NCI-H524 (cell line): ENCODE measurements at places on chromosomes 13 and 19.

- DNase-seq: no peak
Observed at GRCh38 chr13:101185606-101186005, 230.7 kb downstream of the NALCN start.

GRCh38 chr19:37127999-37128820 lies 44.3 kb downstream of the ZNF585A start:
- no peak for DNase-seq

DNA sequence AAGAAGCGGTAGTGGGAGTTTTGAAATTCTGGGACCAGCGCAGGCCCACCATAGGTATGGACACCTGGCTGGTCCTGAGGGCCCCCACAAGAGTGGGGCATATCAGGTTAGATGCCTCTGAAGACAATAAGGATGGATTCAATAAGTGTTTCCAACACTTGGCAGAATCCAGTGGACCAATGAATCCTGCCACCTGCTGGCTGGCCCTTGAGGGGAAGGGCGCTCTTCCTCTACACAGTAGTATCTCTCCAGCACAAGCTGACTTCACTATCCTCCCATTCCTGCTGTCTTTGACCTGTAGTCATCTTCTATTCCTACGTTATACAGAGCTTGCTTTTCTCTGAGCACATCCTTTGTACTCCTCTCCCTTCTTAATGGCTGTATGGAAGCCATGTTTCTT lies 199.7 kb upstream of the TSHZ3 start:
- no peak for DNase-seq

DNA sequence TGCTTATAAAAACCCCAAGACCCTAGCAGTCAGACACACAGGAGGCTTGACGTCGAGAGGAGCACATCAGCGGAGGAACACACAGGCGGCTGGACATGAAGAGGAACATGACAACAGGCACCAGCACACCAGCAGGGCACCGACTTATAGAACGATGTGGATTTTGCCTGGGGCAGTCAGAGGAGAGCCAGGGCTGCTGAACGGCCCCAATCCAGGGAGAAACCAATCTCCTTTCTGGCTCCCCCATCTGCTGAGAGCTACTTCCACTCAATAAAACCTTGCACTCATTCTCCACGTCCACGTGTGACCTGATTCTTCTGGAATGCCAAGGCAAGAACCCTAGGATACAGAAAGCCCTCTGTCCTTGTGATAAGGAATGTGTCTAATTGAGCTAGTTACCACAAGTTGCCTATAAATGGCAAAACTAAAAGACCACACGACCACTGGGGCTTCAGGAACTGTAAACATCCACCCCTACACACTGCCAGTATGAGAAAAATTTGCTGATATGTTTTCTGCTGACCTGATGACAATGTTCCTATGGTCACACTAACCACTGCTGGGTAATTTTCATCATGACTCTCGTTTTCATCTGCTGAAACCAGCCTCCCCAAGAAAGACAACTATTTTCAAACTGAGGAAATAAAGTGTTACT lies 35.8 kb upstream of the CEACAM21 start:
- DNase-seq: no peak

DNA sequence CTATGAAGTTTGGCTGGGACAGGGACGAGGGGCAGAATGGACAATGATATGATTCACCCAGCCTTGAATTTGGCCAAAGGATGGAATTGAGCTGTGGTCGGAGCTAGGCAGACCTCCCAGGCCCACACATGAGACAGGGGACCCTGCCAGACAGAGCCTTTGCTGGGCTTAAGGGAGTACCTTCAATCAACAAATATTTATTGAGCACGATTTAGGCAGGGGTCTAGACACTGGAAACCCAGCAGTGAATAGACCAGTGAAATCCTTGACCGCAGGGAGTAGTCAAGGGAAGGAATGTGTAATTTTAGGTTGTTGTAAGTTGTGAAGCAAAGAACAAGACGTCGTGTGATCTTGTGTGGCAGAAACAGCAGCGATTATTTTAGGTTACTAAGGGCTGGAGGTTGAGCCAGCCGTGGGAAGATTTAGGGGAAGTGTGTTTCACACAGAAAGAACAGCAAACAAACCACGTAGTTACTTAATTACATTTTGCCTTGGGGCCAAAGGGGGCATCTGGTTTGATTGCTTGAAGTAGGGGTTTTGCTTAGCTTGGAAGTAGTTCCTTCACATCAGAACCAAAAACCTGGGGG lies 16.9 kb upstream of the AP1M2 start:
- DNase-seq: no peak

DNA sequence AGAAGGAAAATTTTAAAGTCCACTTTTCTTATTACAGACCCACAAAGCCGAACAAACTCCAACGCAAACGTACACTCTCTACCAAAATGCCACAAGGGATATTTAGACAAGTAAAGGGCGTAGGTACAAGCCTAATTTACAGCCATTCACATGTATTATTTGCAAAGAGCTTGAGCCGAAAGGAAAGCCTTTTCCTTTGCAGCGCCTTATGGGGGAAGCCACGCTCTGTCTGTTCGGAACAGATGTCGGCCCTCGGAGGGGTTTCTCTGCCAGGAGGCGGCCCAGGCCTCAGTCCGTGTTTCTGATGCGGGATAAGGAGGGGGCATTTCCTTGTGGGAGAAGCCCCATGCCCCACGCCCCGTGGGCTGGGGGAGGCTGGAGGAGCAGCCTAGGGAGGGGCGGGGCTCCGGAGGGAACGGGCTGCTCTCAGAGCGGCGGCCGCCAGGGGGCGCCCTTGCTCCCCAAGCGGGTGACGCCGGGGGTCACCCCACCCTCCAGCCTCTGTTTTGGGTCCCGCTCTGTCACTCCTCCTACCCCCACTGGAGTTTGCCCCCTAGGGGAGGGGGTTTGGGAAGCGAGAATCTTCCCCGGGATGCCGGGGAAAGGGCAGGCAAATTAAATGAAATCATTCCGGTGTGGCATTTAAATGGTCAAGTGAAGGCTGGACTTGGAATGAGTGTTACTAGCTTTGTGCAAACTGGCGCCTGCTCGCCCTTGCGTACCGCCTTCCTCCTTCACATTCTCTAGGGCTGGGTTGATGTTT lies 2.9 kb downstream of the HTR2A start:
- peak; percentile 60 for DNase-seq

- no peak for DNase-seq
Observed at GRCh38 chr13:74280795-74281490, 146.7 kb upstream of the KLF12 start.

- DNase-seq: no peak
Observed at GRCh38 chr19:1501200-1501595, 10.2 kb downstream of the REEP6 start.

- DNase-seq: no peak
Observed at GRCh38 chr13:74047931-74048600, 86.1 kb downstream of the KLF12 start.

- no peak for DNase-seq
Observed at GRCh38 chr13:76029706-76030105, 393.6 kb downstream of the LMO7 start.

- no peak for DNase-seq
Observed at GRCh38 chr13:105410602-105411001, 1124.9 kb downstream of the EFNB2 start.

- DNase-seq: no peak
Observed at GRCh38 chr13:110413676-110414040, 106.6 kb downstream of the COL4A2 start.

- DNase-seq: no peak
Observed at GRCh38 chr13:102277286-102277685, 124.6 kb downstream of the FGF14 start.

- DNase-seq: no peak
Observed at GRCh38 chr13:24670174-24670573, 10.0 kb upstream of the ATP12A start.

GRCh38 chr19:34731019-34731829 lies 2.8 kb upstream of the ZNF181 start:
- no peak for DNase-seq

- DNase-seq: no peak
Observed at GRCh38 chr13:114122127-114122511, 10.3 kb downstream of the RASA3 start.

DNA sequence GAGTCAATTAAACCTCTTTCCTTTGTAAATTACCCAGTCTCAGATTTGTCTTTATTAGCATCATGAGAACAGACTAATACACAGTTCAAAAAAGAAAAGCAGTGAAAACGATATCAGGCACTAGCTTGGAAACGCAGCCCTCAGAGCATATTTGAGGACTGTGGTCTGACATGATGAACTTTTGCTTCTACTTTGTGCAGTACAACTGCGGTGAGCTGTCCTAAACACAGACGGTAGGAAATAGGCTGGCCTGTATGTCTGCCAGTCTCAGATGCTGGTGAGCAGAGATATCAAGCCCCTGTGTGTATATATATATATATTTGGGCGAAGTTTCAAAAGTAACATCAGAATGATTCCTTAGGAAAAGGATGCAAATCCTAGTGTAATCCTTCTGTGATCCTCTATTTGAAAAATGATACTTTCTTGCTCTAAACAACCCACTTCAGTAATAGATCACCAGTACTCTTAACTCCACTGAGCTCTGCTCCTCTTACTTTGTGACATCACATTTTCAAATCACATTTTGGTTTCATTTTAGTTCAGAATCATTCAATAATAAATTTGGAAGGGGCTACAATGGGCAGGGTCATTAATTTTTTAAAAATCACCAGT lies 74.4 kb downstream of the TNFRSF19 start:
- DNase-seq: no peak

- no peak for DNase-seq
Observed at GRCh38 chr13:39875111-39875987, 219.9 kb downstream of the COG6 start.

GRCh38 chr13:112140366-112140765 lies 73.4 kb downstream of the SOX1 start:
- peak; percentile 12 for DNase-seq

- DNase-seq: no peak
Observed at GRCh38 chr13:101572456-101572855, 120.0 kb downstream of the ITGBL1 start.

DNA sequence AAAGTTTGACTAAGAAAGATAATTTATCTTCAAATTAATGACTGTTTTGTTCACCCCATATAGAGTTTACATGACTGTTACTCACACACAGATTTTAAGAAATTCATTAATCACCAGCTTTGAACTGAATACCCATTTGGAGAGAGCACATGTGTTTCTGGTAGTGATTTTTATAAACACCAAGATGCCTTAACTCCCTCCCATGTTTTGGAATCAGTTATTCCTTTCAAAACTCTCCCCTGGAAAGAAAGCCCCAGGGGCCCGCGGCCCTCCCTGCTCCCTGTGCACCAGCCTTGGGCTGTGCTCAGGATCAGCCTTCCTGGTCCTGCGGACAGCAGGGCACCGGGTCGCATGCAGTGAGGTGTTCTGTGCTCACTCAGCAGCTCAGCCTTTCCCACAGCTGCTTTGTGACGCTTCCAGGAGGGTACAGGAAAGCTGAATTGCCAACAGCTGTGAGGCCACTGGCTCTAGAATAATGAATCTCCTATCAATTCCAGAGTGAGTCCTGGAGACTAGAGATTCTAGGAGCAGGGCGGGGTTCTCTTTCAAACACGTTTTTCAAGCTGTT lies 483.2 kb downstream of the EFNB2 start:
- DNase-seq: no peak

- no peak for DNase-seq
Observed at GRCh38 chr13:76009267-76009890, 373.2 kb downstream of the LMO7 start.

- no peak for DNase-seq
Observed at GRCh38 chr13:31455581-31455980, 255.8 kb downstream of the B3GLCT start.

GRCh38 chr13:75326173-75327134 lies 155.5 kb downstream of the TBC1D4 start:
- no peak for DNase-seq

- DNase-seq: peak; percentile 37
Observed at GRCh38 chr19:48169578-48169938, 586 bp downstream of the LIG1 start.

DNA sequence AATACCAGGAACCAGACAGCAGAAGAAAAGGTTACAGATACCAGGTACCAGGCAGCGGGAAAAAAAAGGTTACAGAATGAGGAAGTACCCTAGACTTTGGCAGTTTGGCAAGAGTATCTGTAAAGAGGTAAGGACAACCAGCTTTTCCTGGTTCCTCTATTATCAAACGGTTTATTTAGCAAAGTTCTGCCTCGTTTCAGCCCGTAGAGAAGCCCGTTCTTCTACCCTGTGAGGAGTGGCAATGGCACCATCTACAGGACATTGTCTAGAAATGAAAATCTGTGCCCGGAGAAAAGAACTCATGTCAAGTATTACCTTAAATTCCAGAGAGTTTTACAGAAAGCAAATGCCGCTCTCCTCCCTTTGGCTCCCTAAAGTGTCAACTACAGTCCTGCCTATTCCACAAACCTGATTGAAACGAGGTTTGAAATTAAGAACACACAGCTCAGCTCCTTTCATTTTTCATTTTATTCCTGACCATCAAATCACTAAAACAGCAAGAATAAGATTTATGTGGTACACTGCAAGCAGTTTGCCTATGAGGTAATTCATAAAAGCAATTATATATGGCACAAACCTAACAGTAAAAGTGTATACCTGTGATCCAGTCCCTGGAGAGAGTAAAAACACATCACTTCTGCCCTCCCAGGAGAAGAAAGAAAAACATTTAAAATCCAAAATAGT lies 226.3 kb downstream of the SLC7A1 start:
- peak; percentile 75 for DNase-seq

GRCh38 chr13:110521946-110522345 lies 39.6 kb downstream of the RAB20 start:
- no peak for DNase-seq
